ENCODE measurements at places on chromosomes 3 and 15. TPM values are rescaled to one million over a fixed set of nuclear protein-coding genes. Genes with fewer than 3 reads are reported as not detected.

DNA sequence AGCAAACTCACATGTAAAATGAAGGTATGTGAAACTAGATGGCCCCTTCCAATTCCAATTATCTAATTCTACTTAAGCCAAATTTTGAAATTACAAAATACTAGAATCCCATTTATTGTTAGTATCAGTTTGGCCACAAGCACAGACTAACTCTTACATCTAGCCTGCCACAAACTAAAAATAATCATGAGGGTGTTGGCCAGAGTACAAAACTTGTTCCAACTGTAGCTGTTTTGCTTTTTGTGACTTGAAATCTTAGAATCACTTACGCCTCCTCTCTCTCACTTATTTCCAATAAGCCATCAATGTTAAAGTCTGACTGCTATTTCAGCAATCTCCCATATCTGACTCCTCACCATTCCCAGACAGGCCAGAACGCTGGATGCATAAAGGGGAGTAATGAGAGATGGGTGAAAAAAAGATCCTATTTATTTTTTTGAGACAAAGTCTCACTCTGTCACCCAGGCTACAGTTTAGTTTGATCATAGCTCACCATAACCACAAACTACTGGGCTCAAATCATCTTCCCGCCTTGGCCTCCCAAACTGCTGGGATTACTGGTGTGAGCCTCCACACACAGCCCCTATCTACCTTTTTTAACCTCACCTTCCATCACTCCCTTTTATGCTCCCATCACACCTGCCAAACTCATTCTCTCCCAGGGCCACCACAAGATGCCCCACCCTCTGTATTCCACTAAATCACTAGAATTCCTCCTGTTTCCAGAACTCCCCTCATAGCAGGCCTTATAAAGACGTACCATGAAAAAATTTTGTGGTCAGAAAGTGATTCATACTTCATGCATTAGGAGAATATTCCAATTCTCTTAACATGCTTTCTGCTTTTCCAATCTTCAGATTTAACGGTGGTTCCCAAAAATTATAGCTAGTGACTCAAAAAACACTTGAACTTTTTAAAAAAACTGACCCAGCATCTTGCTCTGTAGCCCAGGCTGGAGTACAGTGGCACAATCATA lies 36.5 kb downstream of the ATOSA start:
- no peak overlapping the region for H3K4me3 ChIP-seq
- H3K27me3 ChIP-seq, result no peaks in the 10 kb centered on the region
- peak; percentile 64 for DNase-seq

Gene DNAJC17
- polyA plus RNA-seq, result 51.3 TPM

- H3K27me3 ChIP-seq, result no peaks in the 10 kb centered on the region
- no peaks in the 10 kb centered on the region for H3K36me3 ChIP-seq
- no peak for DNase-seq
- no peak overlapping the region for H3K4me3 ChIP-seq
- no peaks in the 10 kb centered on the region for H3K4me1 ChIP-seq
- no peak overlapping the region for H3K27ac ChIP-seq
Measured at GRCh38 chr3:137165117-137165806, 207.5 kb downstream of the IL20RB start.

DNA sequence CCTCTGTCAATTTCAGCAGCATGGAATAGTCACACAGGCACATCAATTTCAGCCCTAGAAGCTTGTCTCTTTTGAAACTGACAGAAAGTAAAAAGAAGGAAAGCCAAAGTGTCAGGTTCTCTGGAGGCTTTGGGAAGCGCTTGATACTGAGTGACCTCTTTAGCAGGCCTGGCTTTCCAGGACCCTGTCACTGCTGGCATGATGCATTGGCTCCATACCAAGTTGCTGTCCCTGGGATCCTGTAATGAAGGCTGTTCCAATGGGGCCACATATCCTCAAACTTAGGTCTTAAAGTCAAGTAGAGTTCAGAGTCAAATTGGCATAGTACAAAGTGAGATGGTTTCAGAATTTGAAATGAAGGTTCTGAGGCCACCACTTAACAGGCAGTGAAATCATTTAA lies 640.9 kb downstream of the SQOR start:
- DNase-seq, result no peak
- no peak overlapping the region for H3K4me3 ChIP-seq
- no peaks in the 10 kb centered on the region for H3K36me3 ChIP-seq

- H3K27ac ChIP-seq, result no peak overlapping the region
- H3K4me1 ChIP-seq, result no peaks in the 10 kb centered on the region
- no peak overlapping the region for H3K4me3 ChIP-seq
- no peak for DNase-seq
Measured at GRCh38 chr15:68676011-68676605, 97.3 kb downstream of the CORO2B start.

Gene C3orf85
- polyA plus RNA-seq, result not detected

Measured in fibroblast of lung (primary cell).